ENCODE measurements at places on chromosomes 3 and 15.

- no peak for DNase-seq
Measured at GRCh38 chr3:16357186-16358121, 92.4 kb downstream of the OXNAD1 start.

DNA sequence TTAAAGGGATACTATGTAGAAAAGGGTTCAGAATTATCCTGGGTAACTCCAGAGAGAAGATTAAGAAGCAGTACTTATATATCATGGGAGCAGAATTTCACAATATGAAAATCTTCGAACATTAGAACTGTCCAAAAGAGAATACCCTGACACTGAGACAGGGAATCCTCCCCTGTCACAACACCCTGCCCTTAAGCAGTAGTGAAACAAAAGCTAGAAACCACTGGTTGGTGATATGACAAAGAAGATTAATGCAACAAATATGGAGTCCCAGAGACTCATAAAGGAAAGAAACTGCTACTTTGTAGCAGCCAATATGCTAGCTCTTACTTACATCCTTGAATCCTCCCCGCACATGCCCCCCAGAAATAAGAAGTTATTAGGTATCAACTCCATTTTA lies 18.5 kb downstream of the MIX23 start:
- DNase-seq = no peak

GRCh38 chr15:46300716-46301115 lies 665.9 kb downstream of the SQOR start:
- DNase-seq = no peak

GRCh38 chr3:2334921-2335320 lies 236.3 kb downstream of the CNTN4 start:
- DNase-seq = no peak

GRCh38 chr15:65421360-65422215 lies 1.2 kb downstream of the IGDCC4 start:
- peak; percentile 62 for DNase-seq

DNA sequence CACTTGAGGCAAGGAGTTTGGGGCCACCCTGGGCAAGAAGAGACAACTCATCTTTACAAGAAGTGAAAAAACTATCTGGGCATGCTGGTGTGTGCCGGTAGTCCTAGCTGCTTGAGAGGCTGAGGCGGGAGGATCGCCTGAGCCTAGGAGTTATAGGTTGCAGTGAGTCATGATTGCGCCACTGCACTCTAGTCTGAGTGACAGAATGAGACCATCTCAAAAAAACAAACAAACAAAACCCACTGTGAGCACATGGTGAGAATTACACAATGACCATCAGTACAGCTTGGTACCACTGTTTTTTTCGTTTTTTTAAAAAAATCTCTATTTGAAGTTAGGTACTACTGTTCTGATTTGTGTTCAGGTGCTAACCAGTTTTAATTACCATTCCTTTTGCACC lies 13.6 kb downstream of the VPS39 start:
- no peak for DNase-seq

GRCh38 chr3:110344487-110344886 lies 727.1 kb upstream of the NECTIN3 start:
- DNase-seq = no peak

DNA sequence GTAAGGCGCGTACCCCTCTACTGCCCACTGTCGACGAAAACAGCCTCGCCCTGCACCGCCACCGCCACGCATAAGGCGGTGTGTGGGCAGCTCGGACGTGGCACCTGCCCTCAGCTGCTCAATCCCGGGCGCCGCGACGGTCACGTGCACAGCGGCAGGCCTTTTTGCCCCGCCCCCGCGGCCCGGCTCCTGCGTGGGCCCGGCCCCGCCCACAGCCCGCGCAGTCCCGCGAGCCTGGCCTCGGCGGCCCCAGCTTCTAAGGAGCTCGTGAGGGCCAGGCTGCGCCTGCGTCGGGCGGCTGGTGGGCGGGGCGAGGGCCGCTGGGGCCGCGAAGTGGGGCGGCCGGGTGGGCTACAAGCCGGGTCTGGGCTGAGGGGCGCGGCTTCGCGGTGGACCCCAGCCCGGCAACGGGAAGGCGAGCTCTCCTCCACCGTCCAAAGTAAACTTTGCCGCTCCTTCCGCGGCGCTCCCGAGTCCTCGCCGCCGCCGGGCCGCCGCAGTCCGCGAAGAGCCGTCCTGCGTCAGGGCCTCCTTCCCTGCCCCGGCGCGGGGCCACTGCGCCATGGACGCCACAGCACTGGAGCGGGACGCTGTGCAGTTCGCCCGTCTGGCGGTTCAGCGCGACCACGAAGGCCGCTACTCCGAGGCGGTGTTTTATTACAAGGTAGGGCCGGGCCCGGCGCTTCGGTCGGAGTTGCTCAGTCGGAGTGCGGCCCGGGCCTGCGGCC lies at the start of gene CAPN7:
Gene CAPN7, plus strand, starts transcription at position 313 of the 728 bp plus-strand sequence. Its CDS starts 250 bp downstream, at position 563.
- peak; percentile 86 for DNase-seq

DNA sequence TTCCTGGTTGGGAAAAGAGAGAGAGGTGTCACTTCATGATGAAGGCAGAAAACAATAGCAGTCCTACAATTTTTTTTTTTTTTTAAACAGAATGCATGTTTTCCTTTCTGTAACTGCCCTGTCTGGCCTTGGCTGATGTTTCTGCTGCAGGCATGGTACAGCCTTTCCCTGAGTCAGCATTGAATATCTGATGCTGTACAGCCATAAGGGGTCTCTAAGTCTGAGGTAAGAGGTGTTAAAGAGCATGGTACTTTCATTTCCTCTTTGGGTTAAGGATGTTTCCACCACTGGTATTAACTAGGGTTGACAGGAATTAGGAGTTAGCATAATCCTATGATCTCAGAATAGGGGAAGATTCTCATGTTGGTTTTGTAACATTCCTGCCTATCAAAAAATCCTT lies 147.4 kb downstream of the CHST2 start:
- no peak for DNase-seq

GRCh38 chr3:166291186-166291955 lies 454.1 kb upstream of the BCHE start:
- no peak for DNase-seq

DNA sequence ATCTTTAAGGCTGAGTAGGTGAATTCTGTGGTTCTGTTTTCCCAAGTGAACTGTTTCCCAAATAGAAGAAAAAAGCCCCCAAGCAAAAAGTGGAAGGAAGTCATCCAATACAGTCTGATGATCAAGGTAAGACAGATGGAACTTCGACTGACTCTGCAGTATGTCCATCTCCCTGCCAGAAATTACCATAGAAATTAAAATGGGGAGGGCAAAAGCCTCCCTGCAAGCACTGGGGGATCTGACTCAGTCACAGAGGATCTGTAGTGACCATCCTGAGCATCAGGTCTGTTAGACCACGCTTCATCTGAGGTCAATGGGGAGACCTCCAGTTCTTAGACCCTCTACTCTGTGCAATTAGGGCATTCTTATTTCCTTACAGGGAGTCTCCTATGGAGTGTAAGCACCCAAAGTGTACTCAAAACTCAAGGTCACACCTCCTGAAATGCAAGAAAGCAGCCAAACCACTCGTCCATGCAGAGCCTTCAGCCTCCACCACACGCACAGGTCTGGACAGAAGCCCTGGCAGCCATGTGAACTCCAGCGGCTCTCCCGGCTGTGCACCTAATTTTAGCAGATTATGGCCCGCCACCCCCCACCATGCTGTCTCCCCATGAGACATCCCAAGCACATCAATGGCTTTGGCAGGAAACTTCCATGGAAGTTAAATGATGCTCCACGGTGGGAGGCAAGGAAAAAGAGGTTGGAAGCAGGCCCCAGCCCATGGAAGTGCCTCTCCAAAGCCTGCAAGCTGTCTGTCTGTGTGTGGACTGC lies 348.7 kb downstream of the NTRK3 start:
- DNase-seq = no peak

- DNase-seq = no peak
Measured at GRCh38 chr3:66480666-66481065, 20.2 kb downstream of the LRIG1 start.

DNA sequence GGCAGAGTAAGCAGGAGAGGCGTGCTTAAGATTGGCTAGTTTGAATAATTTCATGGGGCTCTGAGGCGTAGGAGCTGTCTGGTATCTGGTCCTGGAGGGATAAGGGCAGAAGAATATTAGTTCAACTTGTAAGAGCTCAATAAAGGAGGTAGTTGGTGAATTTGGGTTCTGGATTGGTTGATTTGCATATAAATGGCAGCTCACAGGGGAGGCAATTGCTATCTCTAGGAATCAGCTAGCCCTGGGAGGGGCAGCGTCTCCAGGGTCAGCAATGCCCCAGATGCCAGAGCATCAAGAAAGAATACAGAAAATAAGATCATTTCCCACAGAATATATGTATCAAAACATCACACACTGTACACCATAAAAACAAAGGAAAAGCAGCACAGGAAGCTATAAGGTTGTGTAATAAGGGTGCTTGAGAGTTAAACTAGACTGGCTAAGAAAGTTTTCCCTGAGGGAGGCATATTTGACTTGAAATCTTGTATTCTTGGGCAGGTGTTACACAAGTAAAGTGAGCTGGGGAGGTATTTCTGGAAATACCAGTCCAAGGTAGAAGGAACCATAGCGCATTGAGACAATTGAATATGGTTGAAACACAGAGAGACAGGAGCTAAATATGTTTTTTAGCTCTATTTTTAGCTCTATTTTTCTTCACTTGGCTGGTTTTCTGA lies 6.1 kb downstream of the MOBP start:
- no peak for DNase-seq

- DNase-seq = no peak
Measured at GRCh38 chr15:35756623-35757022, 210.7 kb upstream of the DPH6 start.

- no peak for DNase-seq
Measured at GRCh38 chr15:29456255-29456654, 186.6 kb upstream of the NSMCE3 start.

GRCh38 chr3:62013951-62014350 lies 359.4 kb downstream of the FEZF2 start:
- no peak for DNase-seq

DNA sequence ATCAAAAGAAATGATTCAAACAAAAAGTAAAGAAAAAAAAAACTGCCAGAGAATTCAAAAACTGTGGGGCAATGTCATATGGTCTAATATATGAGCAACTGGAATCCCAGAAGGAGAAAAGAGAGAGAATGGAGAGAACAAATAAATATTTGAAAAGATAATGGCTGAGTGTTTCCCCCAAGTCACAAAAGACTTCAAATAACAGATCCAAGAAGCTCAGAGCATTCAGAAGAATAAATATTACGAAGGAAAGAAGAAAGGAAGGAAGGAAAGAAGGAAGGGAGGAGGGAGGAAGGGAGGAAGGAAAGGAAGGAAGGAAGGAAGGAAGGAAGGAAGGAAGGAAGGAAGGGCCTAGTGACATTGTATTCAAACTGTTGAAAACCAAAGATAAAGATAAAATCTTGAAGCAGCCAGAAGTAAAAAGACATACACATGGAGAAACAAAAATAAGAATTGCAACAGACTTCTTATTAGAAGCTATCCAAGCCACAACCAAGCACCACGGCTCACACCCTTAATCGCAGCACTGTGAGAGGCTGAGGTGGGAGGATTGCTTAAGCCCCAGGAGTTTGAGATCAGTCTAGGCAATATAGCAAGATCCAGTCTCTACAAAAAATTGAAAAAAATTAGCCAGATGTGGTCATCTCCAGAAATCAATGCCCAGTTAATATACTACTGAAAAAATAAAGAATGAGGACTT lies 118.9 kb upstream of the IGSF10 start:
- no peak for DNase-seq

GRCh38 chr3:107911337-107912000 lies 179.4 kb downstream of the CD47 start:
- DNase-seq = no peak

DNA sequence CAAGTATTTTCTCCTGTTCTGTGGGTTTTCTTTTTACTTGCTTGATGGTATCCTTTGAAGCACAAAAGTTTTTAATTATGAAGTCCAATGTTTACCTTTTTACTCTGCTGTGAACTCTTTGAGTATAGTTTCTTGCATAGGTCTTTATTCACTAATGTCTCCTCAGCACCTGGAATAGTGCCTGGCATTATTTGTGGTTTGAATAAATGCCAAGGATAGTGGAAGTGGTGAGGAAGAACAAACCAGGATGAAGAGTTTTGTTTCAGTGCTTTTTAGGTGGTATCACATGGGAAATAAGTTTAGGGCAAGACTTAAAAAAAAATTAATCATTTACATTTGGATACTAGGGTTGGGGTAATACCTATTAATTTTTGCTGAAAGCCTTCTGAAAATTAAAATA lies 25.7 kb downstream of the GPD1L start:
- DNase-seq = no peak

DNA sequence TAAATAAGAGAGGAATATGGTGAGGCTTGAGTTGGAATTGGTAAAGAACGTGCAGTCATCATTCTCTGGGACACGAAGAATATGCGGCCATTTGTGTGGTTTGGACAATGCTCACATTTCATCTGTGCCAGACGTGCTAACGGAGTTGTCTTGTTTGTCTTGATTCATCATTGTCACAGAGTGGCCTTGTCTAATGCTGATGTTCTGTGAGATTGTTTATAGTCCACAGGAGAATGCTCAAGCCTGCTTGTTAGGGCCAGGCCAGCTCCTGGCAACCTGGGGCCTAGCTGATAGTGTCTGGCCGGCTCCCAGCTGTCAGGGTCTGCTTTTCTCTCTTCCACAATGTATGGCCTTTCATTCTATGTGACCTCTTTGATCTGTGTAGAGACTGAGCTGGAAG lies 384.7 kb downstream of the EDEM1 start:
- DNase-seq = no peak

DNA sequence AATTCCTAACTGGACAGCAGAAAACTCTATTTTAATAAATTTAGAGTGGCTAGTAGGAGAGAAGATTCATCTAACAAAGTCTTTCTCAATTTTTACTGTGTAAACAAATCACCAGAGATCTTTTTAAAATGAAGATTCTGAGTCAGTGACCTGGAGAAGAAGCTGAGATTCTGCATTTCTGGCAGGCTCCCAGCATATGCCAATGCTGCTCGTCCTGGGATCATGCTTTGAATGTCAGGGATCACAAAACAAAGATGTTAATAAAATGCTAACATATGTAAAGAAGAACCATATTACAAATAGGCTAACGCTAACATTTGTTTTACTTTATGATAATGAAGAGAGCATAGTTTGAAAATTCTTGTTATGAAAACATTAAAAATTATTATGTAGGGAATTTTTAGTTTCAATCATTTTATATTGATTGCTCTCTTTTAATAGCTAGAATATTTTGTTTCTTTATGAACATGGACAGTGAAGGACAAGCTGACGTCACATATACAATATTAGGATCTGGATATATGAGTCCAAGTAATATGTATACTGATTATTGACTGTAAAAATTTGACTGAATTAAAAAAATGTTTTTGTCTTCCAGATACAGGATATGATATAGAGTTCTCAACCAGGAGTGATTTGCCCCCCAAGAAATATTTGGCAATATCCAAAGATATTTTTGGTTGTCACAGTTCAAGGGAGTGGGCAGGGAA lies 160.8 kb upstream of the GPR149 start:
- no peak for DNase-seq

- no peak for DNase-seq
Measured at GRCh38 chr3:30426293-30426993, 180.0 kb upstream of the TGFBR2 start.
